ENCODE measurements at places on chromosomes 2 and 18.

DNA sequence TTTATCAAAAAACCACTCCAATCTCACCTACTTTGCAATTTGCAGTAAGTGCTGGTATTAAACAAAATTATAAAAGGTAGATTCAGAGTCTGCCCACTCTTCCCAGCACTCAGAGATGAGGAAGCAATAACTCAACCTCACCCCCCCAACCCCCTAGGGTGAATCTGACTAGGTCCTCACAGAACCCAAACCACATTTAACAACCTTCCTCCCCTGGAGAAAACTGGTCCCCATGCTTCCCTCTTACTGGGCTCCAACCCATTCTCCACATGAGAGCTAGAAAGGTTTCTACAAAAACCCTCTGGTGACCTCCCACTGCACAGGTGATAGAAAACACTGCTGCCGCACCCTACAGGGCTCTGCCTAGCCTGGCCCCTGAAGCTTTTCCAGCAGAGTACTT, 40.5 kb upstream of the BMP10 start:
- no peak for DNase-seq

DNA sequence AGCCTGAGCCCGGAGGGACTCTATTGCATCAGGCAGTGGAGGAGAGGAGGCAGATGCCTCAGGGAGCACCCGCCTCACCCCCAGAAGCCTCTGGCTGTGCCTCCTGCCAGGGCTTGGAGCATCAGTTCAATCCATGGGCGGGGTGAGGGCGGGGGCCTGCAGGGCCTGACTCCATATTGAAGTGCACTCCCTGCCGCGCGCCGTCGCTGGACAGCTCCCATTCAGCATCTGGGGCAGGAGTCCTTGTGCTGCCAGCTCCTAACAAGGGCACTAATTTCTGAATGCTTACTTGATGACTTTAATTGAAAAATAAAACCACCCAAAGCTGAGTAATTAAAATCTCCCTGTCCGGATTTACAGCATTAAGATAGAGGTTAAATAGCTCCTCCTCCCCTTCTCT, 23.8 kb downstream of the C1QL2 start:
- DNase-seq, result no peak

- no peak for DNase-seq
Observed at GRCh38 chr2:86227685-86228084, 28.4 kb downstream of the MRPL35 start.

- DNase-seq, result no peak
Observed at GRCh38 chr18:35729991-35730668, 148.6 kb downstream of the GALNT1 start.

- no peak for DNase-seq
Observed at GRCh38 chr2:68932402-68932801, 20.3 kb downstream of the GKN2 start.

DNA sequence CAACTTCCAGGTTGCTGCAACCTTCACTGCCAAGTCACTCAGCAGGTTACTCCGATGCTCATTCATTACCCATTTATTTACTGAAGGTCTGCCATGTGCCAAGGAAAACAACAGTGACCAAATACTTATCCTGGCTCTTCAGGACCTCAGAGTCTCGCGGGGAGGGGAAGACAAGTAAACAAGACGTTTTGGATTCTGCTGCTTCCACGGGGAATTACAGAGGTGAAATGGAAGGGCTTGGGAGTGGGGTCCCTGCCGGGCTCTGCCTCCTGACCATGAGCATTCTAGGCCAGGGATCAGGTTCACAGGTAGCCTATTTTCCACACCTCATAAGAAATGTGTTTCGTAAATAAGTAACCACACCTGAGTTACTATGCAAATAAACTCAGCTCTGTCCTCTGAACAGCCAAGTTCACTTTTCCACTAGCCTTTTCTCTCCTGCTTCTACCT, 68.1 kb downstream of the CLHC1 start:
- DNase-seq, result no peak

DNA sequence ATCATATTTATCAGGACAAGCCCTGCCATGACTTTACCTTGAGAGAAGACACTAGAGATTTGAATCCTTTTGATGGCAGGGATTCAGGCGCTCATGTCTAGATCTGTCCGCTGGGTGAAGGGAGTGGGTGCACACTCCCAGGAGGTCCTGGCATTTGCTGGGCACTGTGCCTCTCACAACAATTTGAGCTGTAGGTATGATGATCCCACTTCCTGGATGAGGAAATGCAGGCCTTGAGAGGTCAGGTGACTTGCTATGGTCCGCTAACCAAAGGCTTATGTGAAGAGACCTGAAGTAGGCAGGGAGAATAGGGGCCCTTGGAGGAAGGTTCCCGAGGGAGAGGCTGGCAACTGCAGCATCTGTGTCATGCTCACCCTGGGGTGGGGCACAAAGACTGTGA, 206.1 kb downstream of the HAUS1 start:
- DNase-seq, result no peak

DNA sequence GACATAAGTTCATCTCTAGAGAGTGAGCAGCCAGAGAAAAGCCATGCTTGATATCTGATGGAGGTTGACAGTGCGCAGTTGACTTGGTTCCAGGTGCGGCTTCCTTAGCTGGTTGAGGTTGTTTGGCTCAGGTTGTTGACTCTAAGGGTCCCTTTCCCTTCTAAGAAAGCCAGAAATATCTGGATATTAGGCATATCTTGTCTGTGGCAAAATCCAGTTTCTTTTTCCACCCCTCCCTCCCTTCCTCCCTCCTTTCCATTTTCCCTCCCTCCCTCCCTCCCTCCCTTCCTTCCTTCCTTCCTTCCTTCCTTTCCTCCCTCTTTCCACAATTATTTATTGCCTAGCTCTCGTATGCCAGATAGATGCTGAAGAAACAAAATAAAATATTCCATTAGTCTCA, 82.6 kb upstream of the TNP1 start:
- DNase-seq, result no peak

- no peak for DNase-seq
Observed at GRCh38 chr2:229044581-229044980, 226.5 kb downstream of the PID1 start.

GRCh38 chr2:55154525-55155030, 77.5 kb downstream of the CLHC1 start:
- no peak for DNase-seq

DNA sequence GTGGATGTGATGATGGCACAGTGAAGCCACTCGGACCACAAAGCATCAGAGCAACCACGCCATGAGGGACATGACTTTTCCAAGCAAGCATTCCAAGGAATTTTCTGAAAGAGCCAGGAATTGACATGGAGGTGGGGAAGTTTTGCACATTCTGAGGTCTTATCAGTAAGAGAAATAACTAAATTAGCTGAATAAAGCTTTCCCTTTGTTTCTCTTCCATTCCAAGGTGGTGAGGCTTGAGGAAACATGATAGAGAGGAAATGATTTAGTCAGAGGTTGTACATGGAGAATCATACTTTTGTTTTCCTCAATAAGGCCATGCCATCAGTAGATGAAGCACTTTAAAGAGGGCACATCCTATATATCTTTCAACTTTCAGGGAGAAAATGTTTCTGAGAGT, 115.7 kb upstream of the MMADHC start:
- DNase-seq, result no peak

- DNase-seq, result no peak
Observed at GRCh38 chr18:52289392-52289791, 50.6 kb upstream of the DCC start.

GRCh38 chr2:100664756-100665101, 101.9 kb downstream of the PDCL3 start:
- no peak for DNase-seq
